ENCODE measurements at places on chromosomes 11 and 22. TPM values are rescaled to one million over a fixed set of nuclear protein-coding genes. Genes with fewer than 3 reads are reported as not detected.

The HBB gene
- 59.9 TPM for total RNA-seq

The MOGAT2 gene
- total RNA-seq = not detected

The SLC2A11 gene
- total RNA-seq = 28.9 TPM

The C11orf91 gene
- not detected for total RNA-seq

The ACR gene
- total RNA-seq = 1.6 TPM

The UCP3 gene
- total RNA-seq = 4.0 TPM

The POU2AF2 gene
- not detected for total RNA-seq

The GRIA4 gene
- total RNA-seq = not detected

The ABCC8 gene
- total RNA-seq = 1.3 TPM

The LAYN gene
- total RNA-seq = 7.6 TPM

The LRRC74B gene
- total RNA-seq = not detected

The RAG2 gene
- not detected for total RNA-seq

The TRIM51 gene
- not detected for total RNA-seq

The CHRM1 gene
- total RNA-seq = 0.44 TPM

The SEC14L2 gene
- 13.5 TPM for total RNA-seq

The MMP1 gene
- total RNA-seq = 0.82 TPM

The AMOTL1 gene
- 52.3 TPM for total RNA-seq

The SMIM35 gene
- total RNA-seq = not detected

The TCN1 gene
- 1.8 TPM for total RNA-seq

The YPEL1 gene
- total RNA-seq = 6.1 TPM
